CD4-positive, alpha-beta T cell treated with Interleukin-15 for 1 hour (primary cell): ENCODE measurements at places on chromosomes 2 and 18.

DNA sequence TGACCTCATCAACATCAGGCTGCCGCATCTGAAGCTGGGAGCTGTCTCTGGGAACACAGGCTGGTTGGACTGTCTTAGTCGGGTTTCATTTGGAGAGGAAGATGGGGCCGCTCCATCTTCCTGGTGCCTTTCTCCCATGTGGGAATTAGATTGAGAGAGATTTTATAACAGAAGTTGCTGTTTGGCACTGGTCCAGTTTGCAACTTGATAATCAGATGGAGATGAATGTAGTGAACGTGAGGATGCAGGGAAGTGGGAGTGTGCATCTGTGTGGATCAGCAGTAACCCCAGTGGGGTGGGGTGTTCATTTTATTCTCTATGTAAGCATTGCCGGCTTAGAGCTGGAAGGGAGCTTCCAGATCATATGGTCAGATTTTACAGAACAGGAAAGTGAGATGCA lies 250.9 kb downstream of the DCDC2C start:
- no peak for DNase-seq

DNA sequence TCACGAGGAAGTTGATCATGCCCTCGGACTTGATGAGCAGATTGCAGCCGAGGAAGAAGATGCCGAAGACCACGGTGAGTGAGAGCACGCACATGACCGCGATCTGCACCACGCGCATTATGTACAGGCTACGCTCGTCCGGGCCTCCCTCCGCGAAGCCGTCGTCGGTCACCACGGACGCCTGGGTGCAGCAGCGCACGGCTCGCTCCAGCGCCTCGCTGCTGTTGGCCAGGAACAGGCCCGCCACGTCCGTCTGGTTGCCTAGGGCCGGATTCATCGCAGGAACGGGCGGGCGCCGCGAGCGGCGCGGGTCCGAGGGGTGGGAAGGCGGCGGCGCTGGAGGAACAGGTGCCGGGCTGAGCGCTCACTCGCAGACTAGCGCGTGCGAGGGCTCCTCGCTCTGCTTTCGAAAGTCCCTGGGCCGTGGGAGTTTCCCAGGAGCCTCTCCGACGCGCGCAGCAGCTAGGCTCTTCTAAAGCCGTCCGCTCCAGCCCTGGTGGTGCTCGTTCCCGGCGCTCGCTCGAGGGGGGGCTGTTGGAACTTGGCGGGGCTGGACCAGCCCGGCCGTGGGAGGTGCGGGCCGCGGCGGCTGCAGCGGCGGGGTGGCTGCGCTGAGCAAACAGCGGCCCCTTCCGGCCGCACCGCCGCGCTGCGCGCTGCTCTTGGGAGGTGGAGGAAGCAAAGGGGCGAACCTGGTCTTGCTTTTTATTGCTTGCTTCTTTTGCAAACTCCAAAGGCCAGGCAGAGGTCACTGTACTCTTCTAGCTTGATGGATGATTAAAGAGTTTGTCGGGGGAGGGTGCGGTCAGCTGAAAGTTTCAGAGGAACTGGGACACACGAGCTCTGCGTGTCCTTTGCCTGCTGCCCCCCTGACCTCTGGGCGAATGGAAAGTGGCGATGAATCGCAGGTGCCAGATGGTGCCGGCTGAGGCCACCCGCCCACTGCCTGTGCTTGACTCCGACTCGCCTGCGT lies at the start of gene RPRM:
Gene RPRM, minus strand, starts transcription at position 474 of the 973 bp plus-strand sequence. Its CDS starts 197 bp downstream, at position 277.
- peak; percentile 45 for DNase-seq

GRCh38 chr2:176284461-176285049 lies 15.3 kb downstream of the MTX2 start:
- no peak for DNase-seq

DNA sequence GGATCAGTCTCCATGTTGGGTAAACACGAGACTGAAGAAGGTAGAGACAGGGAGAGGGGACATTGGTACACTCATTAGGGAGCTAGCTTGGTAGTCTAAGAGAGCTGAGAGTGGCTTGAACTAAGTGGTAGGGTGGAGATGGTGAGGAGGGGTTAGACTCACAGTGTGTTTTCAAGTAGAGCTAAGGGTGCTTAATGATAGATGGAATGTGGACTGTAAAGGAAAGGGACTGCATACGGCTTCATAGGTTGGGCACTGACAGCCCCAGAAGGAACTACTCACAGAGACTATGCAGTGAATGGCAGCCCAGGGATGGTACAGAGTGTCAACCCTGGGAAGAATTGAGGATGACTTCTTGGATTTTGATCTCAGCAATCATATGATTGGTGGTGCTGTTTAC lies 178.1 kb downstream of the CCDC85A start:
- DNase-seq: no peak

DNA sequence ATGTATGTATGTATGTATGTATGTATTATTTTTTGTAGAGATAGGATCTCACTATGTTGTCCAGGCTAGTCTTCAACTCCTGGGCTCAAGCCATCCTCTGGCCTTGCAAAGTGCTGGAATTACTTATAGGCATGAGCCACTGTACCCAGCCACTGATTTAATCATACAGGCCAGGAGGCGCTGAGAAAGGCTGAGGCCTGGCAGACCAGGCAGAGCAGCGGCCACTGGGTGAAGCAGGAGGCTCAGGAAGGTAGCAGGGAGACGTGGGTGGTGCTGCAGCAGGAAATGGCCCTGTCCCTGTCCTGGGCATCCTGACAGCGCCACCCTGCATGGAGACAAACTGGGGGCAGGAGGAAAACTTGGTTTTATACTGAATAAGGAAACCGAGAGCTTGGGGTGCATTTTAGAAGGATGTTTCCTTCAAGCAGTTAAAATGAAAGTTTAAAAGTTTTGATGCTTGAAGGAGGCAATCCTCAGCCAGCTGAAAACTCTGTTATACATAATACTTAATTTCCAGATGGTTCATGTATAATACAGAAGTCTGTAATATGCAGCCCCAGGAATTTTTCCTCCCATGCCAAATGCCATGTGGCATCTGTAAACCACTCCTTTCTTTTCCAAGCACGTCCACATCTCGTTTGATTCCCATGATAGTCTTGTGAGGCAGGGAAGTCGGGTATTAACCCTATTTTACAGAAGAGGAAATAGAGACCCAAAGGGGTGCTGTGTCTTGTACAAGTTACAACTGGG lies 182.4 kb downstream of the CELF4 start:
- DNase-seq: no peak

DNA sequence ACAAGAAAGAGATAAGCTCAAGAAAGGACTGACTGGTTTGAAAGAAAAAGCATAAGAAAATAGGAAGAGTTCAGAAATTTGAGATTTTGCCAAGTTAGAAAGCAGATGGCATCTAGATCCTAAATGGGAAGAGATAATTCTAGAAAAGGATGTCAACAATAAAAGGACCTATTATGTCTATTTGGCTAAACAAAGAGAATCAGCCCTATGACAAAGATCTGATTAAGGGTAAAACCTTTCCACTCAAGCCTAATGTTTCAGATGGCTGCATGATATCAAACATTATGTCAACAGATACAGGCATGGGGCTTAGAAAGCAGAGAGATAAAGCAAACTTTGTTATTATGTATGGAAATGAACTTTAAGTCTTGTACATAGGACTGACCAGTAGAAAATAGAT lies 465.0 kb upstream of the TRIB2 start:
- DNase-seq: no peak

DNA sequence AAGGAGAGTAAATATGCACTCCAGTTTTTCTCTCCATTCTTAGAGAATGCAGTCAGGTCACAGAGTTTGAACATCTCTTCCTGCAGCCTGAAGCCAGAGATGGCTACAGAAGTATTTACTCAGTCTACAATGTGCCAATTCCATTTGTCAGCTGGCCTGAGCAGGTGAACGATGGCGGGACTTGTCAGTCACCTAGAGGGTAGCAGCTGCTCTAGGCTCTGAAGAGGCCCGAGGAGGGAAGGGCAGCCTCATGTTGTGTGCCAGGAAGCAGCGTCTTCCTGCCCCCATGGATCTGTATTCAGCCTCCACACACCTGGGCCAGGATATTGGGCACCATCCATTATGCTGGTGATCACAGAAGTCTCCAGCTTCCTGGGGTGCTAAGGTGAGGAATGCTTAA lies 316.7 kb upstream of the CHAC2 start:
- no peak for DNase-seq

DNA sequence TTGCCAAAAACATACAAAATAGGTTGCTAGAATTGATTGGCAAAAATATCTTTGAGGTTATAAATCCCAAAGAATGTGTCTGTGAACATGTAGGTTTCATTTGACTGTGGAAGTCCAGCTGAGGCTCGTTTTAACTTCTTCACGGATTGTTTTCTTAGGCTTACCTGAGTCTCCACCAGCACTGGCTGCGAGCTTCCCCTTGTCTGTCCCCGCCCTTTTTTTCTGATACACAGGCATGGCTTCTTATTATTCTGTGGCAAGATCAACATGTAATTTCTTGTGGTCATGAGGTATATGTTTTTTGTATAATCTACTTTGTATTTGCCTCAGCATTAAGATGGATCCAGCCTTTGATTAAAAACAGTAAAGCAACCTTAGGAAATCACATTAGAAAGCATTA lies 7.2 kb upstream of the SLC40A1 start:
- no peak for DNase-seq

DNA sequence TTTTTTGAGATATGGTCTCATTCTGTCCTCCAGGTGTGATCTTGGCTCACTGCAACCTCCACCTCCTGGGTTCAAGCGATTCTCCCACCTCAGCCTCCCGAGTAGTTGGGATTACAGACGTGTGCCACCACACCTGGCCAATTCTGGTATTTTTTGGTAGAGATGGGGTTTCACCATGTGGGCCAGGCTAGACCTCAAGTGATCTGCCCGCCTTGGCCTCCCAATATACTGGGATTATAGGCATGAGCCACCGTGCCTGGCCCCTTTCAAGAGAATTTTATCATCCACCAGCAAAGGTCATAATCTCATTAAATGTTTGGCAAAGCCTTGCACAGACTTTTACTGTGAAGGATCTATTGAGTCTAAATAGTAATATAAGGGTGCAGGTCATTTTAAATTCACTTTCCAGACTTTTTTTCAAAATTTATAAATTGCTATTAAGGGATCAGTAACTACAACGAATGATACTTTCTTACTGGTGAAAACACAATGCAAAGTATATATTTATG lies 2.5 kb downstream of the HADHA start:
- no peak for DNase-seq

DNA sequence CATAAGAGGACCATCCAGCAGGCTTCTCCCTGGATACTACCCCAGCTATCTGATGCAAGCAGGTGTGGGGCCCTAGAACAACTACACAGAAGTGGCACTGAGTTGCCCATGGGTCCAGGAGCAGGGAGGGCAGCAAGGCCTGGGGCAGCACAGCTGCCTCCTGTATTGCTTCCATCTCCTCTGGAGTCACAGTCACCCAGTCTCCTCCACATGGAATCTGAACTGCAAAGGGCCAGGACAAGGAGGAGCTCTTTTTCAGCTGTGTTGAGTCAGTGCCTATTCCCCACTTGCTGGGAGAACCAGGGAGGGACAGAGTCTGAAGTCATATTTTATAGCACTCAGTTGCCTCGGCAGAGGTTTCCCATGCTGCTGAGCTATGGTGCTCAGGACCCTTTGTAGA lies 67.9 kb upstream of the ALPP start:
- no peak for DNase-seq

DNA sequence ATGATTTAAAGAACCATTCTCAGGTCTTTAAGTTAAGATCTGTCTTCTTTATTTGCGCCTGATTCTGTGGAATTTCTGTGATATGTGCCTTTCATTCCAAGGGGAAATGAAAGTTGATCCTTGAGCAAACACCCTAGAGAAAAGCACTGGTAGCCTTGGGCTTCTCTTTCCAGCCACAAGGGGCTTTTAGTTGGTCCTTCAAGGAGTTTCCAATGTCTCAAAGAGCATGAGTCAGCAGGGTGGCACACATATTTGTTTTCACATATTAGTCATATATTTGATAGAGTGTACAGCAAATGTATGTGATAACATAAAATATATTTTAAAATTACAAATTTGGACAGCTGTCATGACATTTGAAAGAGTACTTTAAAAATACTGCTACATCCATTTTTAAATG lies 339.5 kb downstream of the TXNL1 start:
- no peak for DNase-seq

- DNase-seq: no peak
These were observed 133.3 kb downstream of the DNAH6 start for GRCh38 chr2:84649487-84650142.

DNA sequence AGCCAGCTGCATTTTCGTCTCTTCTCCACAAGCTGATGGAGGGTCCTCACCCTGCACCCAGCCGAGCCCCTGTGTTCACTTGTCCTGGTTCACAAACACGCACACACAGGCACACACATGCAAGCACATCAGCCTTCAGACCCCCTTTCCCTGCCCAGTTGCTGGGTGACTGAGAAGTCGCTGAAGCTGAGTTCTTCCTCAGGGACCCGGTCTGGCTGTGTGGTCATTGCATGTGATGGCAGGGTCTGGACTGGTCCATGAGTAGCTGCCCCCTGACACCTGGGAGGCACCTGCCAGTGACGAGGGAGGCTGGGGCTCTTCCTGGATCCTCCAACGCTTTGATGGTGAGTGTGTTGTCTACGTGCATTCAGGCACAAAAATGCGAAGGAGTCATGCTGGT lies 546.1 kb upstream of the SALL3 start:
- no peak for DNase-seq

GRCh38 chr2:8600456-8600855 lies 81.4 kb upstream of the ID2 start:
- DNase-seq: no peak

GRCh38 chr2:122138561-122138960 lies 383.1 kb downstream of the TSN start:
- no peak for DNase-seq

DNA sequence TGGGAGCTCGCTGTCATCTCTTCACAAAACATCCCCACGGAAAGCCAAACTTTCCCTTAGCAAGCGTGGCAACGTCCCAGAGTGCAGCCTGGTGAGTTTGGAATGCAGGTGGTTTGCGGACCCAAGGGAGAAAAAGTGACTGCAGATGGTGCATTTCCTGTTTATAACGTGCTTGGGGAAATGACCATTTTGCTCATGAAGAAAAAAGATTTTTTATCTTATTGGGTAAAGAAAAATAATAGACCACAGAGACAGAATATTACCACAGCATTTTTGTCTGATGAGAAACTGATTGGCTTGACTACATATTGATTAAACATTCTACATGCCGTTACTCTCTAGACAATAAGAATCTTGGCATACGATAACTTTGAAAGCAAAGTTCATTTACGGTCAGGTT lies 136.5 kb downstream of the COPS8 start:
- DNase-seq: no peak

DNA sequence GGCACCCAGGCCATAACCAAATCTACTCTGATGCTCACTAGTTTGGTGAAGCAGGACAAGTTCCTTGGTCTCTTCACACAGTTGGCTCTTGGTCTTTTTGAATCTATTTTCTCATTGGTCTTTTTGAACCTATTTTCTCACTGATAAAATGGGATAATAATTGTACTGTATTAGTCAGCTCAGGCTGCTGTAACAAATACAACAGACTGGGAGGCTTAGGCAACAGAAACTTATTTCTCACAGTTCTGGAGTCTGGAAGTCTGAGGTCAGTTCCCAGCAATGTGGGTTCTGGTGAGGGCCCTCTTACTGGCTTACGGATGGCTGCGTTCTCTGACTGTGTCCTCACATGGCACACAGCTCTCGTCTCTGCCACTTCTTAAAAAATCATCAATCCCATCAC lies 63.5 kb downstream of the C1D start:
- DNase-seq: no peak

GRCh38 chr18:2699001-2699400 lies 43.5 kb downstream of the SMCHD1 start:
- no peak for DNase-seq
